ENCODE measurements at places on chromosomes 12 and 14. TPM values are rescaled to one million over a fixed set of nuclear protein-coding genes. Genes with fewer than 3 reads are reported as not detected.

Gene C12orf60
- 1.9 TPM for total RNA-seq

Gene NPAS3
- not detected for total RNA-seq

Gene TRPV4
- 0.82 TPM for total RNA-seq

Gene IRF2BPL
- total RNA-seq = 20.7 TPM

Gene BDKRB2
- total RNA-seq = 16.7 TPM

Gene SPIC
- not detected for total RNA-seq

Gene GNB3
- 2.1 TPM for total RNA-seq

Gene CYP46A1
- not detected for total RNA-seq

Gene LTBR
- total RNA-seq = 112 TPM

Gene ANAPC5
- 105 TPM for total RNA-seq

Gene NTN4
- total RNA-seq = 8.9 TPM
